ENCODE measurements at places on chromosomes 13 and 19. TPM values are rescaled to one million over a fixed set of nuclear protein-coding genes. Genes with fewer than 3 reads are reported as not detected.

The GYS1 gene
- 86.0 TPM for total RNA-seq

The RCBTB1 gene
- total RNA-seq = 16.3 TPM

DNA sequence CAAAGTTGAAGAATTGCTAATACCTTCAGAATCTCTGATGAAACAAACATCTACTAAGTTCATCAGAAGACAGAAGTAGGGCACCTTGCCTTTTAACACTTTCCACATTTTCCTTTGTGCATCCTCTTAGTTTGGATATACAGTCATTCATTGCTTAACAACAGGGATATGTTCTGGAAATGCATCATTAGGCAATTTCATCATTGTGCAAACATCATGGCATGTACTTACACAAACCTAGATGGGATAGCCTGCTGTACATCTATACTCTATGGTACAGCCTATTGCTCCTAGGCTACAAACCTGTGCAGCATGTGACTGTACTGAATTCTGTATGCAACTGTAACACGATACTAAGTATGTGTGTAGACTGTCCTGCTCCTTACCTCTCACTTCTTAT lies 169.8 kb downstream of the SUCLA2 start:
- H3K36me3 ChIP-seq = no peaks in the 10 kb centered on the region
- no peak overlapping the region for H3K27ac ChIP-seq
- no peaks in the 10 kb centered on the region for H3K4me1 ChIP-seq
- peaks cover 4% of the 10 kb centered on the region for H3K27me3 ChIP-seq
- no peak for DNase-seq
- no peak overlapping the region for H3K4me3 ChIP-seq

DNA sequence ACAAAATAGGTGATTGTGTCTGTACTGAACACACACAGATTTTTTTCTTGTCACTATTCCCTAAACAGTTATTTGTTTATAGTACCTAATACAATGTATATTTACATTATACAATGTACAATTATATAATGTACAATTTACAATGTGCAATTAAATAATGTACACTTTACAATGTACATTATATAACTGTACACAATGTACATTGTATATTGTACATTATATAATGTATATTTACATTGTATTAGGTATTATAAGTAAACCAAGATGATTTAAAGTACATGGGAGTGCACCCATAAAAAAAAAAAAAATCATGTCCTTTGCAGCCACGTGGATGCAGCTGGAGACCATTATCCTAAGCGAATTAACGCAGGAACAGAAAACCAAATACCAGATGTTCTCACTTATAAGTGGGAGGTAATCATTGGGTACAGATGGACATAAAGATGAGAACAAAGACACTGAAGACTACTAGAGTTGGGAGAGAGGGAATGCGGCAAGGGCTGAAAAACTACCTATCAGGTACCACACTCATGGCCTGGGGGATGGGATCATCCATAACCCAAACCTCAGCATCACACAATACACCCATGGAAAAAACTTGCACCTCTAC lies 68.1 kb downstream of the ABCC4 start:
- H3K27ac ChIP-seq = no peak overlapping the region
- no peaks in the 10 kb centered on the region for H3K27me3 ChIP-seq
- no peak overlapping the region for H3K4me3 ChIP-seq
- DNase-seq = no peak

The DNAAF3 gene
- total RNA-seq = 1.8 TPM

The CFAP97D2 gene
- total RNA-seq = not detected

Data from astrocyte (in vitro differentiated cells and primary cell).